ENCODE measurements at places on chromosomes 3 and 15.

DNA sequence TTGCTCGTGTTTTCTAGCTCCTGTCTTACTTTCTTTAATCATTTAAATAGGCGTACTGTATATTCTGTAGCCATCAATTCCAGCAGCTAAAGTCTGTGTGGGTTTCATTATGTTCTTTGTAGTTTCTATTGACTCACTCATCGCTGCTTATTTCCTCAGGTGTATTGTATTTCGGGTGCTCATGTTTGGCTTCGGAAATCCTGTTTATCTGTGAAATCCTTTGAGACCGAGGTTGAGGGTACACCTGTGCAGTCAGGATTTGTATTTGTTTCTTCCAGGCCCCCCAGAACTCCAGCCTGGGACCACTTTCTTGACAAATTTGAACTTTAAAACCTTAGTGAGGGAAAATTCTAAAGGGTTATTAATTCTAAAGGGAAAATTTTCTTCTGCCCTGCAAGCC is 2.0 kb upstream of the PAK2 start:
- no peak for DNase-seq

- no peak for DNase-seq
Measured at GRCh38 chr15:34119291-34119690, 17.4 kb downstream of the PGBD4 start.

DNA sequence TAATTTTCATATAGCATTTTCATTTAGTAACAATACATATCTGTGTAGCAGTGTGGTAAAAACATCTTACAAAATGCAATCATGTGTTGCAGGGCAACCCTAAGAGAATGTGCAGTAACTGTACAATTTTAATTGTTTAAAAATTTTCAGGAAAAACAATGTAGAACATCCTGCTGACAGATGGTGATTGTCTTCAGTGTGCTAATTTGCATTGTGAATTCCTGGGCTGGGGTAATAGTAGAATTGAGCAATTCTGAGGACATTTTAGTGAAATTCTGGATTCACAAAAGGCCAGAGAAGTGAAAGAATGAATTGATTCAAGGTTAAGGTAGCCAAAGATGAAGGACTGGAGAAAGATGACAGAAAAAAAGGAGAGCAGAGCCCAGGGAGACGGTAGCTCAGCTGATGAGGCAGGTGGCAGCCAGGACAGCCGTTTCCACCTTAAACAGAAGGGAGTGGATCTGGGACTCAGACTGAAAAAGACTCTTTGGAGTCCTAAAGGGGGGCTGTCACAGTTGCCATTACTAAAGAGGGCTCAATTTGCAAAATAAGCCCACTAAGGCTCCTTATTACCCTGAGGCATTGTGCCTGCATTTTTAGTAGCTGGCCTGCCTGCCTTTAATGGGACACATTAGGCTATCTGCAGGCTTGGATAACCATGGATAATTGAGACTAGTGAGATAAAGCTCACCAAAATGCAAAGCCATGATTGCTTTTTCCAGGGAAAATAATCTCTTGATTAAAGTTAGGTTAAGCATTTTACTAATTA is 8.6 kb downstream of the MAP3K13 start:
- DNase-seq = no peak

GRCh38 chr3:52533623-52534280 is at the start of gene NT5DC2:
TSS of gene NT5DC2 (minus strand) at chr3:52533857. CDS start at chr3:52533737, 120 bp downstream.
- peak; percentile 54 for DNase-seq

DNA sequence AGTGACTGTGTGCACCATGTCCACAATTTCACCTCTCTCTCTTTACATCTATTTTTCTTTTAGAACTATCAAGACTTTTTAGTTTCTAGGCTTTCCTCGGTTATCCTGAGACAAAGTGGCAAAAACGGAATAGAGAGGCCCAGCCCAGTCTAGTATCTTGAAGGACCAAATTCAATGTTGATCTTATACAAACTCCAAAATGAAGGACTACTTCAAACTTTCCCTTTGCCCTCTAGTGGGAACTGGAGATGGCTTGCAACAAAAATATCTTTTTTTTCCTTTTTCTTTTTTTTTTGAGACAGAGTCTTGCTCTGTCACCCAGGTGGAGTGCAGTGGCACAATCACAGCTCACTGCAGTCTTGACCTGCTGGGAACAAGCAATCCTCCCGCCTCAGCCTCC is 338.5 kb upstream of the UMPS start:
- DNase-seq = no peak

DNA sequence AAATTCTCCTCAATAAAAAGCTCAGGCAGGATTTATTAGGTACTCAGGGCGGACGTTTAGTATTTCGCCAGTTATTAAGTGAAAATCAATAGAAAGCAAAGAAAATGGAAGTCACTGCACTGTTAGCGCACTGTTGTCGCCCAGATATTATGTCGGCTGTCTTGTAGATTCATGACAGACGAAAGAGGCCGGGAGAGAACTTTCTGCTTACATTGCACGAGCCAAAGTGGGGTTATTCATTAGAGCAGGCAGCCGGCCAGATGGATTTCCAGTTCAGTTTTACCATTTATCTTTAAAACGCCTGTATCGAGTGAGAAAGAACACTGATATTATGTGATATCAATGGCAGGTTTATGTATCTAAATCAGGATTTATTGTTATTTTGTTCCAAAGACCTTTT is 866.0 kb upstream of the NR2F2 start:
- no peak for DNase-seq

- DNase-seq = no peak
Measured at GRCh38 chr3:179927191-179927590, 109.5 kb downstream of the PEX5L start.

- no peak for DNase-seq
Measured at GRCh38 chr15:90718232-90718631, 1.1 kb downstream of the BLM start.

GRCh38 chr3:131009698-131010097 is 16.9 kb downstream of the ASTE1 start:
- DNase-seq = no peak

DNA sequence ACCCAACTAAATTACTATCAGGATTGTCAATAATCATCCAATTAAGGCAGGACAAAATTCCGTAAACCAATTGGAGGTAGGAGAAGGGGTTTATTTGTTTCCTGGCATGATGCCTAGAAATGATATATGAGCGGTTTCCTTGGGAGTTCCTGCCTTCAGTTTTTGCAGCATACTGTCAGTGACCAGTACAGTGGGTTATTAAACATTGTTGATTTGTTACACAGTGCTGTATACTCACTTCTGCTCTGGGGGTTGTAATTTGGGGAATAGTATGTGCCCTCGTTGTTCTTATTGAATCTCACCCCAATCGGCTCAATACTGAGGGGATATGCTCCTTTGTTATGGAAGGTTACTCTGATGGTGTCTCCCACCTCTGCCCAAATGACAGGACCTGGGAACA is 22.2 kb downstream of the CP start:
- DNase-seq = no peak

DNA sequence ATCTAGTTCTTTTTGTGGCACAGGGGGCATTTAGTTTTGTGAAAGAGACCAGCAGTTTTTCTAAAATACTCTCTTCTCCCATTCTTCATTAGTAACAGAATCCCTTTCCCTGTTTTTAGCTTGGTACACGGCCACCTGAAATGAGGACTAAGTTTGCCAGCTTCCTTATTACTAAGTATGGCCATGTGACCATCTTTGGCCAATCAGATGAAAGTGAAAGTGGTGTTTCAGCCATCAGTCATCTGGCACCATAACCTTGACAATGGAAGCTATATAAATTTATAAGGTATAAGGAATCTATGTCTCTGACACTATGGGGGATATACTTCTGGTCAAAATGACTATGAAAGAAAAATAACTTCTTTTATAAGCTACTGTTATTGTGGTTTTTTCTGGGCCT is 570.4 kb downstream of the AGBL1 start:
- DNase-seq = no peak

DNA sequence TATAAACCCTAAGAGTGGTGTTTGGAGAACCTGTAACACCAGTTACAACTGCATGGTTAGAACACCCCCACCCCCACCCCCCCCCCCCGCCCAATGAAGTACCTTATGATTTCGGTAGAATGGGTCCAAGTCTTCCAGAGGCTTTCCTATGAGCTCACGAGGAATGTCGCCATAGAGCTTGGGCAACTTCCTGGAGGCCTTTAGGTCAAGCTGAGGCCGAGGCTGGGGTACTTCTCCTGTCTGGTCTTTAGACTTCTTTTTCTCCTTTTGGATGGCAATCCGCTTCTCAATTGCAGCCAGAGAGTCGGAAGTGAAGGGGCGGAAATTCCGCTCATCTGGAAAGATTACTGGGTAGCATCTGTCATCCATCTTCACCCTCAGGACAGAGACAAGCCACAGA is 101.8 kb downstream of the SCN11A start:
- no peak for DNase-seq

GRCh38 chr3:186754006-186754405 is 29.4 kb upstream of the EIF4A2 start:
- DNase-seq = no peak

- no peak for DNase-seq
Measured at GRCh38 chr3:117036259-117036799, 326.8 kb downstream of the TUSC7 start.

DNA sequence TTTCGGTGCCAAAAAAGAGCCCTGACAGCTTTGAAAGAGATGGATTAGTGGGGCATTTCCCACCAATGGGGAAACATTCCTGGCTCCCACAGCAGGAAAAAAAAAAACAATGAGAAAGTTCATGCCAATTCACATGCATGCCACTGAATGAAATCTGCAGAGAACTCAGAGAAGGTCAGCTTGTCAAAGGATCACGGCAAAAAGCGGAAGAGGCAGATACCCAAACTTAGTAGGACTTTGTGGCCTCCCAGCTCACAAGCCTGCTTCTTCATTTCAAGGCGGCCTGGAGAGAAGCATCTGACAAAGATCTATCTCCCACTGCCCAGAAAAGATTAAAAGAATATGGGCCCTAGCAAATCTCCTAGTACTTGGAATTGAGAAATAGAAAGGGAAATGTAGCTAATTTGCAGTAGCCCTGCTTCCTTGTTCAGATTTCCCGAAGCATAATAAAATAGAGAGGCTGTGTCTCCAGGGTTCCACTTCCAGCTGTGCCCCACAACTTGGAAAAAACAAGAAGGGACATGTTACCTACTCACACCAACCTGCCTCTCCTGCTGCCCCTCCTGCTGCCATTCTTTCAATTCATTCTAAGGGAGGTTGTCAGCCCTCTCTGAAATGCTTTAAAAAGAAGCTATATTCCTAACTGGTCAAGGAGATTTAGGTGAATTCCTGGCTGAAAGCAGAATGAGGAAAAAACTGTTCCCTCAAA is 170.4 kb downstream of the FHIT start:
- no peak for DNase-seq

GRCh38 chr15:48459571-48460442 is 128.6 kb downstream of the DUT start:
- DNase-seq = no peak

DNA sequence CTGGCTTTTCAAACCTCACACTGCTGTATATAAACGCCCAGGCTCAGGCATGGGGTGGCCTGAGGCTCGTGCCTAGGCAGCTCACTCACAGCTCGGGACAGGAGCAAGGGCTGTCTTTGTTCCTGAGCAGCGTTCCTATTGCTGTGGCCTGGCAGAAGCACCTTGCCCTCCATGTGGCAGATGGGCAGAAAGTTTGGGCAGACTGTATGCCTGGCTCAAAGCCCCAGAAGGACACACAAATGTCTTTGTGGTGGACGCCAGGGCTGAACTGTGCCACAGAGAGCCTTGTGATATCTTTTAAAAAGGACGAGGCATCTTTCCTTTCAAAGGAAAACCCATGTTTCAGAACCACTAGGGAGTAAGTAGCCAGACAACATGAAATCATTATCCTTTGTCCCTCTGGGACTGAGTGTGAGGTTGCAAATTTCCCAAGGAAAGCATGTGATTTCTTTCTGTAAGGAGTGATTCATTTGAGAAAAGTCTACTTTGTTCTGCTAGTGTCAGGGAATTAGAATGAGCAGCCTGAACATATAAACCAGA is 29.3 kb upstream of the UBE2E1 start:
- DNase-seq = no peak

- no peak for DNase-seq
Measured at GRCh38 chr3:120119846-120120510, 25.7 kb upstream of the GSK3B start.

GRCh38 chr15:75136118-75136517 is 65.6 kb upstream of the C15orf39 start:
- no peak for DNase-seq

GRCh38 chr15:94238539-94239118 is 7.3 kb downstream of the MCTP2 start:
- DNase-seq = no peak

GRCh38 chr3:73719861-73720260 is 95.1 kb upstream of the PDZRN3 start:
- no peak for DNase-seq

DNA sequence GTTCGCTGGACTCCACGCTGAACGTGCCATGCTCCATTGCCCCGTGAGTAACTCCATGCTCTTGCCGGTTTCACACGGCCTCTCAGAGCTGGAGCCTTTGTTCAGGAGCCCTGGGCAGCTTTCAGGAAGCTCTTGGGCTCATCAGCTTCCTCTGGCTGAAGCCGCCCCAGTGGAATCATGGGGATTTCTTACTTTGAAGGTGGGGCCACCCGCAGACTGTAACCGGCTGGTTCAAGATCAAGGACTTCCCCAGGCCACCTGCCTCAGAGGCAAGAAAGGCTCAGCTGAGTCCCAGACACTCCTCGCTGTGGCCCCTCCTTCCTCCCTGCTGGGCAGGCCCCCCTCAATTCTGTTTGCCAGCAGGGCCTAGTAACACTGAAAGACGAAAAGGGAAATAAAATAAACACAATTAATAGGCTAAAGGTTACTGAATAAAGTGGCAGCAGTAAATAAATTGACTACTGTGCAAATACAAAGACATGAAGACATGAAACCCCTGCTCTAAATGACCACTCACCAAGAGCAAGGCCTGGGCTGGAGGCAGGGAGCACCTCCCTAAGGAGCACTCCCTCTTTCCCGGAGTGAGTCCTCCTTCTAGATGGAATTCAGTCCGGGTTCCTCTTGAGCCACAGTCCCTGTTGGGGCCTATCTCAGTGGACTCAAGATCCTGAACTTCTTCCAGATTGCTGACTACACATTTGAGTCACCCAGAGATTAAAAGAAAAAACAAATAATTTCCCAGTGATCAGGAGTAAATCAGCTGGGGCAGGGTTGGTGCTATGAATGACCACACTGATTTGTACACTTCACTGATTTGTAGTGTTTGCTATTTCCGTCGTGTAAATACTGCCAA is 51.0 kb downstream of the ZDHHC19 start:
- DNase-seq = no peak

GRCh38 chr3:55486857-55487380 is at the start of gene WNT5A:
TSS of gene WNT5A (minus strand) at chr3:55487306. CDS start at chr3:55486985, 321 bp downstream.
- no peak for DNase-seq

GRCh38 chr15:29208352-29208751 is 61.3 kb downstream of the NSMCE3 start:
- DNase-seq = no peak

DNA sequence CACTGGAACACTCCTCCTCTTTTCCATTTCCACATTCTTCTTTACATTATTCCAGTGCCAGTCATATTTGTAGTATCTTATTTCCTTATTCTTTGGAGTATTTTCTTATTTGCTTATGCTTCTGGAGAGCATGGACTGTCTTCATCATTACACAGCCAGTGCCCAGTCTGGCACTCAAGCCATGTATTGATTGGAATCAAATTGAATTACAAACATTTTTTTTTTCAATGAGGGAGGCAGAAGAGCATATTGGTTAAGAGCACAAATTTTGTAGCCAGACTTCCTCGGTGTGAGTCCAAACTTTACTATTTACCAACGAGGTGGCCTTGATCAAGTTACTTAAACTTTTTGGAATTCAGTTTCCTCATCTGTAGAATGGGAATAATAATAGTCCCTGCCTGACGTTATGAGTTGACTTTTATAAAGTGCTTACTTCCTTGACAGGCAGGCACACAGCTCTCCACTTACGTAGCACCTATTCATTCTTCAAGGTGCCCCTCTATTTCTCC is 186.6 kb upstream of the BCL6 start:
- no peak for DNase-seq

GRCh38 chr3:27147215-27147614 is 222.0 kb downstream of the NEK10 start:
- no peak for DNase-seq

All from effector memory CD4-positive, alpha-beta T cell (primary cell).